ENCODE measurements at places on chromosomes 7 and 10.

- no peak for DNase-seq
Observed at GRCh38 chr7:7554021-7554432, 12.7 kb upstream of the MIOS start.

DNA sequence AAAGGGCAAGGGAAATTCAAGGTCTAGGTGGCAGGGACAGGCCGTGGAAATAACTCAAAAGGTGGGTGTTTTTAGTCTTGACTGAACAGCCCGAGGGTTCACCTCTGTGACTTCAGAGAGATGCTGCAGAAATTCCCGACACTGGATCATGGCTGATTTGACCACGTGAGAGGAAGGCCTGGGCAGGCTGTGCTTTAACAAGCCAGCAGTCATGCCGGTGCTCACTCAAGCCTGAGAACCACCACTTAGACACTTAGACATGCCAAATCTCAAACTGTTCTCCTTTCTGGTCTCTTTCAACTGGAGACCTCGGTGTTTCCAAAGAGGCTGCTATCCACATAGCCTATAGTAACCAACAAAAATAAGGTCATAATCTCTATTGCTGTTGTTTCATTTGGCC is 15.4 kb downstream of the TECTB start:
- DNase-seq: no peak

GRCh38 chr10:31908157-31908556 is 20.5 kb downstream of the ARHGAP12 start:
- DNase-seq: no peak

GRCh38 chr10:61541960-61542359 is 88.8 kb upstream of the TMEM26 start:
- DNase-seq: no peak

DNA sequence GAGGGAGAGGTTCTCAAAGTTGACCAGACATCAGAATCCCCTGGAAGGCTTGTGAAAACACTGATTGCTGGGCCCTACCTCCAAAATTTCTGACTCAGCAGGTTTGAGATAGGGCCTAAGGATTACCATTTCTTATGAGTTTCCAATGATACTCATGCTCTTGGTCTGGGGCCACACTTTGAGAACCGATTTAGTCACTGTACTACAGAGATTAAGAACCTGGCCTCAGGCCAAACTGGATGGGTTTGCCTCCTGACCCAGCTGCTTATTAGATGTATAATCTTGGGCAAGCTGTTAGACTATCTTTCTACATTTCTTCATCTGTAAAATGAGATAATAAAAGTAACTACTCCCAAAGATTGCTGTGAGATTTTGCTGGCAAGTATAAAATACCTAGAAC is 77.1 kb upstream of the SCIN start:
- DNase-seq: no peak

GRCh38 chr10:49569031-49569631 is 30.2 kb upstream of the ERCC6 start:
- no peak for DNase-seq

DNA sequence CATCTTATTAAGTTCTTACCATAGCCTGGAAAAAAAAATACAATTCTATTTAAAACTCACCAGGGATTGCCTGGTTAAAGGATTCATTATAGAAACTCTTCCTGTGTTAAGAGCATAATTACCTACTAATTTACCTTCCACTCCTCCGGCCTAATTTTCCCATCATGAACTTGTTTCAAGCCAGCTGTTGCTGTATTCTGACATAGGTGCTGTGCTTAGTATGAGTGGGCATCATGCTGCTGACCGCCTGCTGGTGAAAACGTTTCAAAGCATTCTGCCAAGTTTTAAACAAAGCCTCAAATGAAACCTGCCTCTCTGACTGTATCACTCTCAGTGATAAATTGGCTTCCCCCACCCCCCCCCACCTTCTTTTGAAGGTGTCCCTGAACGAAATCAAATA is 47.8 kb upstream of the KCNMA1 start:
- DNase-seq: no peak

DNA sequence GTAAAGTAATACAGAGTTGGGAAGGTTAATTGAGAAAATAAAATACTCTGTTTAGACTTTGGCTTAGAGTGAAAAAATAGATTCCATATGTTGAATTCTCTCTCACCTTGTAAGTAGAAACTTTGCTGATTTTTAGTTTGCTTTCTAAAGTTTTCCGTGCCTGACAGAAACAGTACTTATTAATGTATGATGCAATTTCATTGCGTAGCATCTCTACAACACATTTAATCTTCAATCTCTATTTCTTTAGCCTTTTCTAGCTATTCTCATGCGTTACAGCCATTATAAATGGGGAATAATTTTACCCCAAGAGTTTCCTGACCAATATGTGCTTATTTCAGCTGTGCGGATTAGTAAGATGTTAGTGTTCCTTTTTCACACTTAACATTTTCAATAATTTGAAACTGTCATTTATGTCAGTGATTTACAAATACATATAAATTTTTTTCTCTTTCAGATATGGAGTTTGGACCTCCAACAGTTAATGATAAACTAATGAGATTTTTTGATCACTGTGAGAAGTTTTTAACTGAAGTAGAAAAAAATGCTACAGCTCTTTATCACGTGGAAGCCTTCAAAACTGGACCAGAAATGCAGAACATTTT is 3.3 kb downstream of the MINPP1 start:
- no peak for DNase-seq

- DNase-seq: no peak
Observed at GRCh38 chr10:102409604-102410428, 8.8 kb downstream of the PSD start.

GRCh38 chr10:110376021-110376766 is 71.5 kb upstream of the SMNDC1 start:
- DNase-seq: no peak

Data from stimulated activated naive CD8-positive, alpha-beta T cell treated with anti-CD3 and anti-CD28 coated beads, Interleukin-15, amount 100 ng/mL, for 72 hours (primary cell).